ENCODE measurements at places on chromosomes 6 and 20.

- no peak overlapping the region for H3K27ac ChIP-seq
- H3K4me3 ChIP-seq = no peak overlapping the region
- no peak for DNase-seq
- H3K27me3 ChIP-seq = peaks cover 3% of the 10 kb centered on the region
- H3K36me3 ChIP-seq = no peaks in the 10 kb centered on the region
Measured at GRCh38 chr6:43909474-43910148, 139.6 kb downstream of the VEGFA start.

- no peak overlapping the region for H3K27ac ChIP-seq
- no peaks in the 10 kb centered on the region for H3K27me3 ChIP-seq
- H3K4me3 ChIP-seq = peak overlapping the region; percentile 48
- DNase-seq = peak; percentile 16
Measured at GRCh38 chr20:50729901-50730764, 1.2 kb upstream of the PARD6B start.

GRCh38 chr6:109456710-109457561, 1.4 kb upstream of the MICAL1 start:
- H3K36me3 ChIP-seq = peaks cover 13% of the 10 kb centered on the region
- no peak for DNase-seq
- H3K4me1 ChIP-seq = peaks cover 57% of the 10 kb centered on the region
- H3K27ac ChIP-seq = peak overlapping the region; percentile 64

- no peaks in the 10 kb centered on the region for H3K36me3 ChIP-seq
- H3K4me3 ChIP-seq = no peak overlapping the region
- H3K27me3 ChIP-seq = no peaks in the 10 kb centered on the region
- H3K4me1 ChIP-seq = no peaks in the 10 kb centered on the region
Measured at GRCh38 chr6:6148192-6148815, 141.6 kb upstream of the NRN1 start.

DNA sequence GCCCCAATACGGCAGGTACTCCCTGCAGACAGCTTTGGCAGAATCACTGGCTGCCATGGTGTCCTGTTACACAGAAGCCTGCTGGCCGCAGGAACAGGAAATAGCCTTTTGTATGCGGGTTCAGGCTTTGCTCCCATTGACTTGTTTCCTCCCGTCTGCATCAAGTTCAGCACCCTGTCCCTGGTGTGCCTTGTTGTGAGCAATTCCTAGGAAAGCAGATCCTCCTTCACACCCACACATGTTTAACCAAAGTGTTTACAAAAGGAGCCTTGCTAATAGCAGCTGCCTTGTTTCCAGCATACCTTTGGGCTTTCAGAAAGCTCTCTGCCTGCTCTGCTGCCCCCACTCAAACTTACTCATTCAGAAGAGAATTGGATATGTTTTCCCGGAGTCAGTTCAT, 127.2 kb upstream of the SUPT3H start:
- H3K36me3 ChIP-seq = peaks cover 2% of the 10 kb centered on the region
- no peak for DNase-seq
- peaks cover 4% of the 10 kb centered on the region for H3K4me1 ChIP-seq

GRCh38 chr6:35181933-35182612, 31.7 kb upstream of the SCUBE3 start:
- no peaks in the 10 kb centered on the region for H3K36me3 ChIP-seq
- no peak for DNase-seq
- no peaks in the 10 kb centered on the region for H3K4me1 ChIP-seq
- no peaks in the 10 kb centered on the region for H3K27me3 ChIP-seq
